ENCODE measurements at places on chromosomes 4 and X. TPM values are rescaled to one million over a fixed set of nuclear protein-coding genes. Genes with fewer than 3 reads are reported as not detected.

Gene TRIM2
- total RNA-seq = 27.2 TPM

Gene NEXMIF
- total RNA-seq = not detected

Gene LONRF3
- not detected for total RNA-seq

Gene PLAC1
- total RNA-seq = not detected

Gene SOWAHB
- total RNA-seq = not detected

Gene TMSB15B
- 3.3 TPM for total RNA-seq

Gene SERPINA7
- total RNA-seq = not detected

Gene GABRG1
- total RNA-seq = not detected

Gene KCNE5
- 0.98 TPM for total RNA-seq

Gene CLGN
- 0.98 TPM for total RNA-seq

Gene PNMA5
- total RNA-seq = not detected

Gene GNRHR
- not detected for total RNA-seq

Gene SMIM14
- 29.1 TPM for total RNA-seq

Gene CNKSR2
- 0.98 TPM for total RNA-seq

Gene ADRA2C
- not detected for total RNA-seq

Gene KCNIP4
- total RNA-seq = not detected

Gene EFHC2
- 0.37 TPM for total RNA-seq

Gene SNCA
- 0.37 TPM for total RNA-seq

Gene PABPC1L2A
- total RNA-seq = not detected

Gene BANK1
- under 0.01 TPM for total RNA-seq

Gene PARM1
- total RNA-seq = 0.20 TPM

Gene VCX3B
- not detected for total RNA-seq
